ENCODE measurements at places on chromosomes 1 and 21.

GRCh38 chr21:46181953-46182547, 2.2 kb downstream of the SPATC1L start:
- DNase-seq, result no peak

GRCh38 chr1:176469450-176470010, 6.6 kb downstream of the PAPPA2 start:
- DNase-seq, result no peak

- DNase-seq, result no peak
Measured at GRCh38 chr1:218348628-218349071, 3.5 kb downstream of the TGFB2 start.

DNA sequence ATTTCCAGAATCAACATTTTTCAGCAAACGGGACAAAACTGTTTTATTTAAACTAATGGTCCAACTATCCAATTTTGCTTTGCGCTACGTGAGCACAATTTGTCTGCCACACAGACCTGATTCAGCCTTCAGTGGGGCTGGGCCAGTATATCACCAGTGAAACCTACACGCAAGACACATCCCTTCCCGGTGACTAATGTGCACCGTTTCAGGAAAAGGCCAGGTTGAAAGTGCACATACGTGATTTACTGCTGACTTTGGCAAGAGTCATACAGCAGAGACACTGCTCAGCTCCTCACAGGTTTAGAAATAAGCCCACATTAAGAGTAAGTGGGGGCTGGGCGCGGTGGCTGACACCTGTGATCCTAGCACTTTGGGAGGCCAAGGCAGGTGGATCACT, 5.1 kb upstream of the TMEM51 start:
- DNase-seq, result no peak

- no peak for DNase-seq
Measured at GRCh38 chr1:222283147-222283768, 264.6 kb downstream of the HHIPL2 start.

DNA sequence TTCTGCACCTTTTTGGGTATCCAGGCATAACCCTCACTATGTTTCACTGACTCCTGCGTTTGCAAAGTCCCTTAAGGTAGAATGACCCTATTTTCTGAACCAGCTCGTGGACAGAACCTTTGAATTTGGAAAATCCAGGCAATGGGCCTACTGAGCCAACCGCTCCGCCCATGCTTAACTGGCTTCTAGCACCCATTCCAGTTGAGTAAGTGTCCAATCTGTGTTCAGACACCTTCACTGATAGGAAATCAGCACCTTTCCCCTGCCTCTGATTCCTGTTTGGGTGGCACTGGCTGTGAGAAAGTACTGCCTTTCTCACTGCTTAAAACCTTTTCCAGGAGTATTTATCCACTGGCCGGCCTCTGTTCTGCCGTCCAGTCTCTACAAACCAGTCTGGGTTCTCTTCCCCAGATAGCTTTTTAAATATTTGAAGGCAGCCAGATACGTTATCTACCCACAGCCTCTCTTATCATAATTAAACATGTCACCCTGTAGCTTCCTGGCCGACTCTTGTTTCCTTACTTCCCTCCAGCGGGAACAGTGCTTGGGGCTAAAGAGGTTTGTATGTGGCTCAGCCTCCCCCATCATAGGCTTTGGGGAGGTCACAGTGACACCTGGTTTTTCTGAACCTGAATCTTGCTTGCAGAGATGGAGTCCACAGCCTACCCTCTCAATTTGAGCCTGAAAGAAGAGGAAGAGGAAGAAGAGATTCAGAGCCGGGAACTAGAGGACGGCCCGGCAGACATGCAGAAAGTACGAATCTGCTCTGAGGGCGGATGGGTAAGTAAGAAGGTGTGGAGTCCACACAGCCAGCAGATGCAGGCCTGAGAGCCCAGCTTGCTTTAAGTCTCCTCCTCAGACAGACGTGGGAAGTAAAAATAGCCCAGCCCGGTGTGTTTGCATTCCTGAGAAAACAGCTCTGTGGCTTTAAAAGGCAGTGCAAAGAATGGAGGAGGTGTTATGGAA, 1.3 kb downstream of the POGK start:
- no peak for DNase-seq

- DNase-seq, result no peak
Measured at GRCh38 chr1:189769448-189769847, 708.2 kb downstream of the BRINP3 start.

GRCh38 chr1:160354388-160354985, 11.3 kb downstream of the NCSTN start:
- DNase-seq, result no peak

- no peak for DNase-seq
Measured at GRCh38 chr1:75720820-75721219, 3.7 kb upstream of the ACADM start.

- no peak for DNase-seq
Measured at GRCh38 chr1:163085041-163085903, 16.1 kb downstream of the RGS4 start.

GRCh38 chr1:47894410-47895278, 102.5 kb downstream of the TRABD2B start:
- DNase-seq, result no peak

GRCh38 chr1:64679177-64679576, 65.7 kb upstream of the RAVER2 start:
- DNase-seq, result no peak

GRCh38 chr1:198024782-198025181, 107.6 kb downstream of the LHX9 start:
- DNase-seq, result no peak

- DNase-seq, result no peak
Measured at GRCh38 chr1:175206687-175207086, 14.1 kb upstream of the KIAA0040 start.

- DNase-seq, result no peak
Measured at GRCh38 chr1:94335447-94335846, 82.7 kb upstream of the ABCD3 start.

DNA sequence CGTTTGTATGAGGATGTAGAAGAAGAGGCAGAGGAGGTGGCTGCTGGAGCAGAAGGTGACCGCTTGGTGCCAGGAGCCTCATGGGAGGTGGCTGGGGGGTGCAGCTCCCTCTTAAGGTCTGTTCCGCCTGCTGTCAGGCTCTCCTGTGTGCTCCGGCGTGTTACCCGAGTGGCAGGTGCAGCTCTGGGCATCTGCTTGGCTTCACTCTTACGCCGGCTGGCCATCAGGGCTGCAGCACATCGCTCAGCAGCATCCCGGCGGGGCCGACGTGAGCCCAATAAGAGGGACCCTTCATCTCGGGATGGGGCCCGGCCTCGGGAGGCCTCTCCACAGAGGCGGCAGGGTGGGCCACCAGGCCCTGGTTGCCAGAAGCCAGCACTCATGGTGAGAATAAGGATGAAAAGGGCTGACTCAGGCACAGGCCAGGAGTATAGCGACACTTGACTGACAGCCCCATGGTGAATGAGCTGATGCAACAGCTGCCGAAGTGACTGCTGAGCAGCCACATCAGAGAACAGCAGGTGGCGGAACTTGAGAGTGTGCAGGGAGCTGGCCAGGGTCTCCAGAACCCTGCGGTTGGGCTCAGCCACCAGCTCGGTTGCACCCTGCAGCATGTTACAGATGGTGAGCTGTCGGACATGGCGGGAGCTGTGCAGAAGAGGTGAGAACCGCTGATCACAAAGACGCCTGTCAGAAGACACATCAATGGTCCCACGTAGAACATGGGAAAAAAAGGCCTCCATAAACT, 17.5 kb downstream of the LRRC41 start:
- DNase-seq, result no peak

GRCh38 chr1:224795591-224795990, 133.9 kb upstream of the DNAH14 start:
- DNase-seq, result no peak

GRCh38 chr21:37407719-37408420, 41.3 kb downstream of the DYRK1A start:
- no peak for DNase-seq

- no peak for DNase-seq
Measured at GRCh38 chr1:15328351-15329103, 81.2 kb upstream of the EFHD2 start.

GRCh38 chr1:17347769-17348592, 24.0 kb upstream of the PADI6 start:
- no peak for DNase-seq

GRCh38 chr1:200634261-200635122, 13.9 kb upstream of the KIF14 start:
- DNase-seq, result no peak

- no peak for DNase-seq
Measured at GRCh38 chr1:111269825-111270406, 20.7 kb upstream of the CHIA start.

- no peak for DNase-seq
Measured at GRCh38 chr1:1664941-1665814, 6.4 kb upstream of the CDK11B start.

DNA sequence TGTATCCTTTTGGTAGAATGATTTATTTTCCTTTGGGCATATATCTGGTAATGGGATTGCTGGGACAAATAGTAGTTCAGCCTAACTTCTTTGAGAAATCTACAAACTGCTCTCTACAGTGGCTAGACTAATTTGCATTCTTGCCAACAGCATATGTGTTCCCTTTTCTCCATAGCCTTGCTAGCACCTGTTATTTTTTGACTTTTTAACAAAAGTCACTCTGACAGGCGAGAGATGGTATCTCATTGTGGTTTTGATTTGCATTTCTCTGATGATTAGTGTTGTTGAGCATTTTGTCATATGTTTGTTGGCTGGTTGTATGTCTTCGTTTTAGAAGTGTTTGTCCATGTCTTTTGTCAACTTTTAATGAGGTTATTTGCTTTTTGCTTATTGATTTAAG, 99.8 kb downstream of the UCK2 start:
- DNase-seq, result no peak

DNA sequence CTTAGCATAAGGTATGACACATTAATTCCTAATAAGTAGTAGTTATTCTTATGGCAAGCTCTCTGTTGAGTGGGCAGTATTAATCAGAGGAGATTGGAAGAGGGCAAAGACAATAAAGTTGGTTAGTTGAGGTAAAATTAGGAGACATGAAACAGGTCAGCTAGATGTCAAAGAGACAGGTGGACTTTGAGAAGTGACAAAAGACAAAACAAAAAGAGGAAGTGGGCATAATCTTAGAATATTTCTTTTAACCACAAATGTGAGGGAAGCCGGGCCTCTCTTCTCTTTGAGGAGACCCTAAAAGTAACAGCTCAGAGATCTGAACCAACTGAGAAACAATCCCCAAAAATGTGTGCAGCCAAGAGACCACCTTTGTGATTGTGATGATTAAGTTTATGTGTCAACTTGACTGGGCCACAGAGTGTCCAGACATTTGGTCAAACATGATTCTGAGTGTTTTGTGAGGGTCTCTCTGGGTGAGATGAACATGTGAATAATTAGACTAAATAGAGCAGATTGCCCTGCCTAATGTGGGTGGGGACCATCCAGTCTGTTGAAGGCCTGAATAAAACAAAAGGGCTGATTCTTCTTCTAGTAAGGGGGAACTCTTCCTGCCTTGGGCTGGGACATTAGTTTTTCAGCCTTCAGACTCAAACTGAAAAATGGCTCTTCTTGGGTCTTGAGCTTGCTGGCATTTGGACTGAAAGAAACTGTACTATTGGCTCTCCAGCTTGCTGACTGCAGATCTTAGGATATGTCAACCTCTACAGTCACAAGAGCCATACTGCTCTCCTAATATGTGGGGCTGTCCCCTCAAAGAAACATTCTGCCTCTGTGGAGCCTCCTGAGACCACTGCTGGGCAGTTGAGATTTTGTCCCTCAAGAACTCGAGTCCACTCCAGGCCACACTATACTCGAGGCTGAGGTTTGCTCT, 40.0 kb downstream of the FCRL5 start:
- no peak for DNase-seq

- DNase-seq, result no peak
Measured at GRCh38 chr1:32684167-32684811, 18.3 kb downstream of the SYNC start.

- no peak for DNase-seq
Measured at GRCh38 chr1:165883056-165883455, 55.6 kb downstream of the UCK2 start.

DNA sequence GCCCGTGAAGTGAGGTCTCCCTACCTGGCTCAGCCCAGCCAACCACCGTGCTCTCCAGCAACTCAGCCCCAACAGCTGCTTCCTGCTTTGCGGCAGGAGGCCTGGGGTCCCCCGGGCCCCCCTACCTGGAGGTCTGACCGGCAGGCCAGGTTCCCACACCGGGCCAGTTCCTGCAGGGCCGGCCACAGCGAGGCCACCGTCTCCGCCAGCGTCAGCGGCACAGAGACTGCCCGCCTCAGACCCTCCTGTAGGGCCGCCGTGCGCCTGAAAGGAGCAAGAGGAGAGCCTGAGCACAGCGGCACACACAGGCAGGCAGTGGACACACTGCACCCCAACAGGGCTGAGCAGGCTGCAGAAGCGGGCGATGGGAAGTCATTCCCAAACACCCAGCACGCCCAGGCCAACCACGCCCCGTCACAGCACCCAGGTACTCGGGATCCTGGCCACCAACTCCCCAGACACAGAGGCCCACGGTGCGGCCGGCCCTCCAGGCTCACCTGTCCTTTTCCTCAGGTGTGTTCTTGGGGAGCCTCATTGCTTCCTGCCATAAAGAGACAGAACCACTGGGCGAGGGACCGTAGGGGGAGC, 16.9 kb downstream of the FTCD start:
- no peak for DNase-seq

Data from stimulated activated CD4-positive, alpha-beta T cell treated with anti-CD3 and anti-CD28 coated beads, Interleukin-15, amount 100 ng/mL, for 1 hour (primary cell).